Mesenteric fat pad (tissue), 1 donor: ENCODE measurements at places on chromosomes 7 and 10. TPM values are rescaled to one million over a fixed set of nuclear protein-coding genes. Genes with fewer than 3 reads are reported as not detected.

DNA sequence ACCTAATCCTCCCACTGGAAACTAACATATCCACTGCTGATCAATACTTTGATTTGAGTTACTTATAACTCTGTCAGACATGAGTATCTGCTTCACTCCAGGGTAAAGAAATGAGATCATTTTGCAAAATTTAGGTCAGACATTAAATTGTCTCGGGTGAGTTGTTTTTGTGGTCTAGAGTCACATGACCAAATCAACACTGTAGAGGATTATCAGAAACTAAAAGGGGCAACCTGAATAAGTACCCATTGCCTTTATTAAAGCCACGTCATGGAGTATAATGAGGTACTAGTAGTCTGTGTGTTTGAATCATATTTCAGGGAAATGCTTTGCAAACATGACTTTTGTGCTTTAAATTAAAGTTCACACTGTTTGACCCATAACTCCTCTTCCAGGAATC, 107.7 kb upstream of the ADO start:
- DNase-seq: no peak

GRCh38 chr7:36538126-36538525, 148.5 kb downstream of the ANLN start:
- DNase-seq: no peak

GRCh38 chr10:28300027-28300426, 2.8 kb downstream of the MPP7 start:
- DNase-seq: no peak

GRCh38 chr7:8217200-8218068, 44.5 kb downstream of the ICA1 start:
- no peak for DNase-seq

The PRR15 gene
- total RNA-seq: 3.1 TPM

DNA sequence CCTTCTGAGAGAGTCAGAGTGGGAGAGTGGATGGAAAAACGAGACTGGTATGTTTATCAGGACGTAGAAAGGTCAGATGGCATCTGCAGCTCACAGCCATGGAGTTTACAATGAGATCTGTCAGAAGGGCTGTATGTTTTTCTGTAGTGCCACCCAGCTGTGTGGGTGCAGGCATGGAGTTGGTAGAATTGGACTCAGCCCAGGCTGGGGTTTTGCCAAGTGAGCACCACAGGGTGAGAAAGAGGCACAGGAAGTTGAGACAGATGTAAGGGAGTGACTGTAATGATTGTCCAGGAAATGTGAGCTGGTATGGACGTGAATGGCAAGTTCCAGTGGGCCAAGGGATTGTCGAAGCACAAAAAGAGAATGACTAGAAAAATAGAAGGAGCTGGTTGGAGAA, 9.1 kb upstream of the ZYX start:
- no peak for DNase-seq

The HOXA2 gene
- total RNA-seq: 1.2 TPM

DNA sequence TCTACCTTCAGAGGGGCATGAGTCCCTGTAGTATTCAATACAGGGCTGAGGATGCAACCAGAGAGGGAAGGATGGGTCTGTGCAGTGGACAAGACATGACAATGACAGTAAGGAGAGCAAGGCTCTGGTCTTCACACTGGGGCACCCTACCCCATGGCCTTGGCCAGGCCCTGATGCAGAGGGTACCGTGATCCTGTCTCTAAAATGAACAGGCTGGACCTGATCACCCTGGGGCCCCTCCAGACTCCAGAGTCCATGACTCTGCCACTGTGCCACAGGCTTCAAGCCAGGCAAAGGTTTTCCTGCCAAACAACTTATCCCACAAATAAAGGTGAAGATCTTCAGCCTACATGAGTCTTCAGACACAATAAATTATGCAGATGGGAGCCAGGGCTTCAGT, 4.9 kb downstream of the MAT1A start:
- peak; percentile 80 for DNase-seq
